ENCODE measurements at places on chromosomes 6 and 20. TPM values are rescaled to one million over a fixed set of nuclear protein-coding genes. Genes with fewer than 3 reads are reported as not detected.

DNA sequence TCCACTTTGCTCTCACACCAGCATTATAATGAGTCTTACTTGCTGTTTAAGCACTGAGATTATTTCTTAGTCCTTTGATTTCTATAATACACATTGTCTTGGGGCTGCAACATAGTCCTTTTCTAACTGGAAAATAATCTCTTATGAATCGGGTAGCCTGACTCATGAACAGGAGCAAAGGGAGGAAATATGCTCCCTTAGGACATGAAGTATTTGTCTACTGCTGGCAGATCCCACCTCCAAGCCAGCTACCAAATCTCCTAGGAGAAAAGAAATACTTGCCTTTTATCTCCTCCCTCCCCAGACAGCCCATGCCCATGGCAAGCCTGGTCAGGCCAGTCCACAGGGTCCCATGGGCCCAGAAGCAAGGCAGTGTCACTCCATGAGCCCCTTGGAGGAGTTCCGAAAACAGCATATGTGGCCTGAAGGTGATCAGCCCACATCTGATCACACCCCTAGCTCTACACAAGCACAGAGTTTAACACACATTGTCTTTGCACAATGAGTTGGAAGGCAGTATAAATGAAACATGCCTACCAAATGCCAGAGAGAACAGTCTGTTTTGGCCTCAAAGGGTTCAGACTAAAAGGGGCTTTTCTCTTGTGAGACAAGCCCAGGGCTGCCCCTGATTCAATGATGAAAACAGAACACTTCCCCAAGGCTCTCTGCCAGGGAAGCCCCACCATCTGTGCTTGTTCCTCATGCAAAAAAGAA, 37.1 kb upstream of the SLC4A11 start:
- DNase-seq, result no peak

DNA sequence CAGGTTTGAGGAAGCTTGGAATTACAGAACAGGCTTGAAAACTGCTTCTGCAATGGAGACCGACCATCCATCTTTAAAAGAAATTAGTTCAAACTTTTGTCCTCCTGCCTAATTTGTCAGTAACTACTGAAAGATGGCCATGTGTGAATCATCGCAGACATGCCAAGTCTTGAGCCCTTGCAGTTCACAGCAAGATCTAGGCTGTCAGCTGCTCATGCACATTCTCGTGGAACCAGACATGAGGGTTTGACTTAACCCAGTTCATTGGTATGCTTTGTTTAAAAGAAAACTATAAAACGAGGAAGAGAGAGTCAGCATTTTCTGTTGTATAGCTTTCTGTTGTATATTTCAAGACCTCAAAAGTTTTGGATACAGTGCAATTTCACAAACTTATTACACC, 74.0 kb upstream of the SAMD5 start:
- peak; percentile 8 for DNase-seq

- DNase-seq, result no peak
Measured at GRCh38 chr6:3228771-3229565, 1.5 kb upstream of the TUBB2B start.

FNDC1 gene
- polyA plus RNA-seq, result 0.02 TPM
